EH (cell line): ENCODE measurements at places on chromosomes 7 and 10.

DNA sequence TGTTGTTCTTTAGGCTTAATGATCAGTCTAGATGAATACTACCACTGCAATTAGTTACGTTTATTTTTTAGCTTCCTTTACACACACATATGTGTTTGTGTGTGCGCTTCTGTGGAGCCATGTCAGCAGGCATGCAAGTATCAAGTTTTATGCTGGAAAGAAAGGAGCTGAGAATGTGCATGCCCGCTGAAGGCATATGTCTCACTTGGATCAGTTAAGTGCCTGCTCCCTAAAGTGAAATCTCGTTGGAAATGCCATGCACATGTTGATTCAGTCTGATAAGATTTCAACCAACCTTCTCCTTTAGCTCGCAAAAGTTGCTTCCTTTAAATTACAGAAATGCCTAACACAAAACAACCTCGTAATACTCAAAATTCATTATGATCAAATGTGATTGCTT lies 10.7 kb downstream of the NRP1 start:
- DNase-seq = no peak

GRCh38 chr7:127655720-127656119 lies 3.7 kb downstream of the SND1 start:
- no peak for DNase-seq

- no peak for DNase-seq
These were observed 8.6 kb downstream of the ZSCAN25 start for GRCh38 chr7:99625321-99625720.

DNA sequence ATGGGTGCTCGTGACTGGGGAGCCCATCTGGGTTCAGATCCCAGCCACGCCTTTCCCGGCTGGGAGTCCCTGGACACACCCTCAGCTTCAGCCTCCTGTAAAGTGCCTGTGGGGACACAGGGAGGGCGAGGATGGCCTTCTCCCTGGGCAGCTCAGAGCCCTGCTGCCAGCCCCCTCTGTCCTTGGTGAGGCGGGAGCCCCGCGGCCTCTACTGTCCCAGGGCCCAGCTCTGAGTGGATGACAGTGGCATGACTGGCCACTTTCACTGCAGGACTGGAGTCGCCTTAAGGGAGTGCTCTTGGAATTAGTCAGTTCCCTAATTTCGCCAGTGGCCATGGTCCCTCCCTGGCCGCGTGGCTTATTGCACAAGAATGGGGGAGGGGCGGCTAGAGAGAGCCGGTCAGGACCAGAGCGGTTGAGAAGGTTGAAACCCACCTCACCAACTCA lies 4.6 kb downstream of the BRI3 start:
- peak; percentile 94 for DNase-seq

GRCh38 chr7:22356010-22356691 lies 803 bp downstream of the RAPGEF5 start:
- no peak for DNase-seq

GRCh38 chr10:125399289-125399688 lies 238.9 kb upstream of the CTBP2 start:
- no peak for DNase-seq

DNA sequence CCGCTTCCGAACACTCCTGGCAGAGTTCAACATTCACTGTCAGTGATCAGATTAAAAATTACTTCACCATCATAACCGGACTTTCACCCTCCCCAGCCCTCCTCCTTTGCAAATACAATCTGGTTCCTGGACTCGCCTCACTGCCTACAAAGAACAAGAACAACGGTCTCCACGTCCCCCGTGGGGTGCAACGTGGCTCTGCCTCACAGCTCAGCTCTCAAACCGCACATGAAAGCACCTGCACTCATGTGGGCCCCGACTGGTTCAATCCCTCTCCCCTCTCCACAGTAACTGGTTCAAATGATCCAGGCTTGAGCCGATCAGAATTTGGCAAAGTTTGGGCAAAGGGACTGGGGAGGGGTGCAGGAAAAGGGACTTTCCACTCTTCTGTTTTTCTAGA lies 21.0 kb downstream of the ASB13 start:
- DNase-seq = no peak

GRCh38 chr7:98287486-98287959 lies 6.0 kb downstream of the BRI3 start:
- DNase-seq = no peak

DNA sequence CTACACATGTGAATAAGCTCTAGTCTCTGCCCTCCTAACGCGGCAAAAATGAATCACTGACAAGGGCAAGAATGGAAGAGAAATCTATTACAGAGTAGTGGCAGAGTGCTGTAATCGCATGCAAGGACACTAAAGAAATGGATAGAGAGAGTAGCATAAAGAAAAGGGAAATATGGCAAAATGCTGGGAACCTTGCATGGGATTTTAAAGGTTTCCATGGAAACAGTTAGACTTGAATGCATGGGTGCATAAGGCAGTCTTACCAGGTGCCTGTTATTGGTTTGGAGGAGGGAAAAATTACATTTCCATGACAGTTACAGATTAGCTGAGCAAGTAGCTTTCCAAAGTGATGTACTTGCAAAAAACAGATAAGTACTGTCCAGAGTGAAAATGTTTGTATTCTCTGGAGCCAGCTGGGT lies 233.4 kb downstream of the PTN start:
- DNase-seq = no peak

- no peak for DNase-seq
These were observed 2.5 kb downstream of the NIPSNAP2 start for GRCh38 chr7:55966851-55967250.

DNA sequence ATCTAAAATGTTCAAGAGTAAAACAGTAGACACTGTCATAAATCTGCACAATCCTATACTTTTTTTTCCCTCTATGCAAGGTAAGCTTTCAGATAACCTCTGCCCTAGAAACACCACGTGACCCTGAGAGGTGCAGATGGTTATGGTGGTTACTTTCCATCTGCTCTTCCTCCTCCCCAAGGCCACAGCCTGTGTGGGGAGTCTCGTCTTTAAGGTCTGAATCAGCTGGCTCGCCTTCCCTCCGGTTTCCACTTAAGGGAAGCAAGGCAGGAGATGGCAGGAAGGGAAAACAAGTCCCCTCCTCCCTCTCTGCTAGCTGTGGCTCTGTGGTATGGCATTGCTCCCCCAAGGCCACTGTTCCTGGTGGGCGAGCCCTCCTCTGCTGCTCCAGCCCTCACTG lies 181.8 kb downstream of the GLI3 start:
- no peak for DNase-seq

GRCh38 chr7:131652194-131652593 lies 95.8 kb upstream of the PODXL start:
- no peak for DNase-seq

GRCh38 chr7:78924581-78924980 lies 528.9 kb downstream of the MAGI2 start:
- peak; percentile 62 for DNase-seq

GRCh38 chr7:149422914-149423301 lies 38.0 kb downstream of the ZNF777 start:
- DNase-seq = no peak

DNA sequence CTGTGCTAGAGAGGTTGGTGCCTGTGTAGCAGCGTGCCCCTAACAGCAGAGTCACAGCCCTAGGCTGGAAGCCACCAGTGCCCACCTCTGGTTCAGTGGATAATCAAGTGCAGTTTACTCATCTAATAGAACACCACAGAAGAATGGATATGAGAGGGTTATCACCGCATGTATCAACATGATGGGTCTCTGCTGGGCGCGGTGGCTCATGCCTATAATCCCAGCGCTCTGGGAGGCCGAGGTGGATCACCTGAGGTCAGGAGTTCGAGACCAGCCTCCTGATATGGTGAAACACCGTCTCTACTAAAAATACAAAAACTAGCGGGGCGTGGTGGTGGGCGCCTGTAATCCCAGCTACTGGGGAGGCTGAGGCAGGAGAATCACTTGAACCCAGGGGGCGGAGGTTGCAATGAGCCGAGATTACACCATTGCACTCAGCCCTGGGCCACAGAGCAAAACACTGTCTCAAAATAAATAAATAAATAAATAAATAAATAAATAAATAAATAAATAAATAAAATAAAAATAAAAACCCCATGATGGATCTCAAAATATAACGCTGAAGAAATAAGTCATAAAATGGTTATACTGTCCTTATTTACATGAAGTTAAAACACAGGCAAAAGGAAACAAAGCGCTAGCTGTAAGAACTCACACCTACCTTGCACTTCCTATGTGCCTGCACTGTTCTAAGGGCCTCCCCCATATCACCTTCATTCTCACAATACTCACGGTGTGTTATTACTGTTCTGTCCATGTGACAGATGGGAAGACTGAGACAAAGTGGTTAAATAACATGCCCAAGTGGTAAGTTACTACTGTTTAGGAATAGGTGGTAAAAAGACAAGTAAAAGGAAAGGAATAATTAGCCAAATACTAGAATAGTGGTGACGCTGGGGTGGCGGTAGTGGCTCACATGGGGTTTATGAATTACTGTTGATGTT lies 70.9 kb downstream of the AMZ1 start:
- no peak for DNase-seq

- DNase-seq = peak; percentile 70
These were observed 167.9 kb upstream of the PRSS1 start for GRCh38 chr7:142581341-142581740.

- no peak for DNase-seq
These were observed 100.3 kb downstream of the ARL5B start for GRCh38 chr10:18759575-18759974.

DNA sequence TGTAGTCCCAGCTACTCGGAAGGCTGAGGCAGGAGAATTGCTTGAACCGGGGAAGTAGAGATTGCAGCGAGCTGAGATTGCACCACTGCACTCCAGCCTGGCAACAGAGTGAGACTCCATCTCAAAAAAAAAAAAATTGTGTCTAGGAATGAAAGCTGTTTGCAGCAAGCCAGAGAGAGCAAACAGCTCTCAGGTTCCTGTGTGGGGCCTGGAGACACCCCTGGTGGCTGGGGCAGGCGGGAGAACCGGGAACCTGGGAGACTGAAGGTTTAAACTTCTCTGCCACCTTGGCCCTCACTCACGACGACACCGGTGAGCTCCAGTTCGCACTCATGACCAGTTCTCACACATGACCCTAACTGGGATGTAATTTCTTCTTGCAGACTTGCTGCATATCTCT lies 13.2 kb upstream of the UNCX start:
- no peak for DNase-seq

DNA sequence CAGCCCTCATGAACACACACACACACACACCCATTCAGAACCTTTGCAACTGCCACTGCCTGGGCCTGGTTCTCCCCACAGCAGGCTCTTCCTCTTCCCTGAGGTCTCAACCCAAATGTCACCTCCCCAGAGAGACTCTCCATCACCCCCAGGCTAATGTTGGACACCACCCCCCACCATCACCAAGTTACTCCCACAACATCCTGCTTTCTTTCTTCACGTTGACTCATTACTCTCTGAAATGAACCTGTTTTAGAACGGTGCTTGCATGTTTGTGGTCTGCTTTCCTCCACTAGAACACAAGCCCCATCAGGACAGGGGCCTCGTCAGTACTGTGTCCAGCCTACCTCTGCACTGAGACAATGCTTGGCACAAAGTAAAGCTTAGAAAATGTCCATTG lies 16.0 kb downstream of the AFAP1L2 start:
- DNase-seq = no peak

DNA sequence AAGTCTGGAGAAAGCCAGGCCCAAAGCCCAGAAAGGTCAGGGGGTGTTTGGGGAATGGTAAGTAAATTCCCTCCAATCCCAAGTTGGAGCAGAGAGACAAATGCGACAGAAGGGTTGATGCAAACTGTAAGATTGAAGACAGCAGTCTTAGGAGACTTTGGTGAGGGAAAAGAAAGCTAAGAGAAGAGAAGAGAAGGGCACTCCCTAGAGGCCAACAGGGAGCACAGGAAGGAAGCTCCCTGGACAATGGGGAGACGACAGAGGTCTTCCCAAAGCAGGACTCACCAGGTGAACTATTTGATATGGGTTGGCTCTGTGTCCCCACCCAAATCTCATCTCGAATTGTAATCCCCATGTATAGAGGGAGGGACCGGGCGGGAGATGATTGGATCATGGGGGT lies 151.5 kb downstream of the KIF20B start:
- no peak for DNase-seq

DNA sequence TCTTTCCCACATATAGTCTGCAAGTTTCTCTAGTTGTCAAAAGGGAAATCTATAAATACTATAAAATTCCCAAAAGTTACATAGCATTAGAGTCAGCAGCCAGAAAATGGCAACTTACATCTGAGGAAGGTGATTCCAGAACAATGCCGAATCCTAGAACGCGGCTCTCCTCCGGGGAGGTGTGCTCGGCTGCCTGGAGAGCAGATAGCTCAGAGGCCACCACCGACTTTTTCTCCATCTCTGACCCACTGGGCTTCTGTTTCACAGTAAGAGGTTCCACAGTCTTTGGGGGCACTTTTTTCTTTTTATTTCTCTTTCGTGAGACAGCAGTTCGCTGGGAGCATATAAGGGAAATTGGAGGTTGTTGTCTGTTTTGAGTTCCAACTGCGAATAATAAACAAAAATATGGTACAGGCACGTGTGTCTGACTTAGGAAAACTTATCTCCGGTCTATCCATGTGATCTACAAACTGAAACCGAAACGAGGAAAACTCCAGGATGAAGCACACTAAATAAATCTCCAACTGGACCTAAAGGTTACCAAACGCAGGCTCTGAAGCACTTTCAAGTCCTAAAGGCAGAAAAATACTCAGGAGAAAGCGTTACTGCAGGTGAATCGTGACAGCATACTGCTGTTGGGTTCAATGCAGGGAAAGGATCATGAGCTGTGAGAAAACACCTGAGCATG lies 36.2 kb downstream of the BEND7 start:
- no peak for DNase-seq

- DNase-seq = no peak
These were observed 1.4 kb upstream of the TRA2A start for GRCh38 chr7:23533238-23533604.

DNA sequence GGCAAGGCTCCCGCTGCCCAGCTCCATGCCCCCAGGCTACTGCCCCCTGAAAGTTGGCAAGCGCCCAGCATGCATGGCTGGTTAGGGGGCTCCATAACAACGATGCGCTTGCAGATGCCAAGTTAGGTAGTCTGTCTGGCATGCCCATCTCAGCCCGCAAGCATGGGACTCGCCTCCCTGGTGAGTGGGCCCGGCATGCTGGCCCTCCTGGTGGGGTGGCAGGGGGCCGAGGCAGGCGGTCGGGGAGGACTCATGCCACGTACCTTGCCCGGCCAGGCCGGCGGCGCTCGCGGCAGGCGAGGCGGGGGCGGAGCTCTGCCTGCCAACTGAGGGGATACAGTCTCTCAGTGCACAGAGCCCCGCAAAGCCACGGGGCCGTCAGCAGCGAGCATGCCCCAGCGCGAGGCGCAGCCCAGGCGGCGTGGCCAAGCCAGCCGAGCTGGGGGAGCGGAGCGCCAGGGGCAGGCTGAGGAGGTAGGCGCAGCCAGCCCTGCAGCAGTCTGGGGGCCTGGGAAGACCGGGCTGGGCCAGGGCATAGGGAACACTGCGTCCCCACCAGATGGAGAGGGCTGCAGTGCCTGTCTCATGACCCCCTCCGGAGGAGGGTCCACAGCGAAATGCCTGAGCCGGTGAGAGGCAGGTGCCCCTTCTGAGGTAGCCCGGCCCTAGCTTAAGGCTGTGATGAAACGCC lies 28.0 kb upstream of the NDST2 start:
- no peak for DNase-seq

DNA sequence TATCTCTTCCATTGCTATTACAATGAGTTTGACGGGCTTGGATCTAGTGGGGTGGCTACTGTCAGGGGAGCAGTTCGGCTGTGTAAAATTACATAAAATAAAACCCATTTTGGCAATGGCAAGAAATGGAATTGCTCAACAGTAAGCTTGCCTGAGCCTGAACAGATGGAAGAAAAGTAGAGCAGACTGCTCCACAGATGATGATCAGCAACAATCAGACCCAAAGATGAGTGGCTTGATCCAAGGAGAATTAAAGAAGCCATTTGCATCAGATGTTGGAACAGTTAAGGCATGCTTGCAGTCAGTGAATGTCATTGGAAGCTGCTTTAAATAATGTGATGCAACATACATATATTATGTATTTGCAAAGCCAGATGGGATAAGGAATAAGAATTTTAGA lies 256.6 kb upstream of the SMIM30 start:
- DNase-seq = no peak
